Fibroblast of lung (primary cell): ENCODE measurements at places on chromosomes 2 and 18.

- DNase-seq = peak; percentile 73
Measured at GRCh38 chr2:221104361-221104811, 467.7 kb downstream of the EPHA4 start.

- DNase-seq = no peak
Measured at GRCh38 chr2:150391779-150392178, 95.7 kb downstream of the RND3 start.

- no peak for DNase-seq
Measured at GRCh38 chr2:24899361-24899910, 20.6 kb downstream of the ADCY3 start.

GRCh38 chr2:29100564-29100963 lies 14.7 kb upstream of the CLIP4 start:
- DNase-seq = no peak

- no peak for DNase-seq
Measured at GRCh38 chr2:176104316-176105077, 2.6 kb upstream of the HOXD11 start.

DNA sequence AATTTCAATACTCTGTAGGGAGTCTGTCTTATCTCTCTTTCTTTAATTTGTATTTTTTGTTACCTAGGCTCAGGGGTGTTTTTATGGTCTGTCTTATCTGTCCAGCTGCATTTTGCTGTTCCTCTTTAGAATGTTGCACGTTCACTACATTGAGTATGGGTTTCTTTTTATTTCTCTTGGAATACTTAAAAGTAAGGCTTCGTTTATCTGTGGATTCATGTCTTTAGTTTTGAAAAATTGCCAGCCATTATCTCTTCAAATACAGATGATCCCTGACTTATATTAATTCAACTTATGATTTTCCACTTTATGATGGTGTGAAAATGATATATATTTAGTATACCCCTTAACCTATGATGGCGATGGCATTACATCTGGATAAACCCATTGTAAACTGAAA lies 26.9 kb downstream of the CARF start:
- no peak for DNase-seq

DNA sequence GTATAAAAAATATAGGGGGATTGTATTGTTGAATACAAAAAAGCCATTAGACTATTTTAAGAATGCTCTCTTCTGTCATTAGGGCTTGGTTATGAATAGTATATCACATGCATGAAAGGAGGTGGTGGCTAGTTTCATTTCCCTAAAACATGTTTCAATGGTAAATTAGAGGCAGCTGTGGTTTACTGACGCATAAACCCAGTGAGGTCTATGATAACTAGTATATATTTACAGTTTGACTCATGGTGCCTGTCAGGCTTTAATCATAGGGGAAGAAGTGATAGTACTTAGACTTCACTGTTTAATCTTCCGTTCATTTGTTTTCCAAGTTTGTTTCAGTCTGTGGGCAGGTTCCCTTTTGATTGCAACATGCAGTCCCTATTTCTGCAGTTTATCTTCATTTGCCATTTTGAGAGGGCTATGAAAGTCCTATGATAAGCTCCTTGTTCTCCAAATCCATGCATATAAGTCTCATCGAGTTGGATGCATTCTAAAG lies 55.1 kb upstream of the MAP4K3 start:
- DNase-seq = peak; percentile 99

DNA sequence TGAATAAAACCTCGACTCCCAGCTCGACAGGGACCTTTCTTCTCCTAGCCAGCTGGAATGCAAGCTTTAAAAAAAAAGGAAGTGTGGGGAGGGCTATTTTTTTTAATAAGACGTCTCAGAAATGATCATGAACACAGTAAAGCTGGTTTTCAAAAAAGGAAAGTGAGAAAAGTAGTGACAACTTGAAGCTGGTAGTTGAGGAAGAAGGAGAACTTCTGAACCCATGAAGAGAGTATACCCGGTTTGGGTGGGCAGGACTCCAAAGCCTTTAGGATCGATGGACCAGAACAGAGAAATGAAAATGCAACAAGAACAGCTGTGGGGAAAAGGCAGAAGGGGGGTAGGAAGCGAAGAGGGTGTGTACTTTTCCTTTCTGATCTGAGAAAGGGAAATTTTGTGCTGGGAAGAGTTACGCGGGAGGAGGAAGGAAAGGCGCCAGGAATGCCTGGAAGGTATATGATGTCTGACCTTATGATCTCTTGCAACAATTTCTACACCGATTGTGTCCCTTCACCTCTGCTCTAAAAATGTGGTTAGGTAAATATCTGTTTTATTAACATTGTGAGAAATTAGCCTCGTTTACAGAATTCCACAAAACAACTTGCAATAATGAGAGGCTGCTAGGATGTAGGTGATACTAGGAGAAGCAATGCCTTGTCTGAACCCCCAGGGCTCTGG lies 22.6 kb upstream of the CYP1B1 start:
- DNase-seq = no peak

DNA sequence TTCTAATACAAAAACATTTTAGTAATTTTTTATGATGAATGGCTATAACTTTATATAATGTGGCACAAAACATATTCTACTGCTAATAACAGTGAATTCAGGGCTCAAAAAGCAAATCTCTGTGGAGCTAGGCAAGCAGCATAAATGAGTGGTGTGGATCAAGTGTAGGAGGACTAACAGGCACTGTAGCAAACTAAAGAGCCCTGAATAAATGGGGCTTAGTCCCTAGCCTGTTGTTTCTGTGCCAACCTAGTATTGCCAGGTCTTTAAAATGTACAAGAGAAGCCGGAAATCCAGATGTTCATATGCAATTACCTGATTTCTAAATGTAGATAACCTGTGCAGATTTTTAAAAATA lies 18.5 kb downstream of the REL start:
- no peak for DNase-seq
